GM12865 (cell line): ENCODE measurements at places on chromosomes 1 and 21.

DNA sequence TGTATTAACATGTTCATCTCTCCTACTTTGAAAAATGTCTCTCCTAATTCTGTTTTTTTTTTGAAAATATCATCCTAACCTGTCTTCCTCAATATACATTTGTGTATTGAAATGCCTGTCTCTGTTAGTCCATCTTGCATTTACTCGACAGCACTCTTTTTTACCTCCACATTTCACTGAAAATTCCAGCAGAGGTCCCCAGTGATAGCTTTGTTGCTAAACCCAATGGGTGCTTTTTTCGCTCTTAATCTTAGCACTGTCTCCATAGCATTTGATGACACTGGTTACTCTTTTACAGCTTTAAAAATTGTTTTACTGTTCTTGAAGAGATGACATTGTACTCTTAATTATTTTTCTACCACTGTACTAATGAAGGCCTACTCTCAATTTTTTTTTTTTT, 10.8 kb downstream of the OSBPL9 start:
- DNase-seq = peak; percentile 53

GRCh38 chr1:18530587-18531502, 50.1 kb downstream of the KLHDC7A start:
- DNase-seq = peak; percentile 11

DNA sequence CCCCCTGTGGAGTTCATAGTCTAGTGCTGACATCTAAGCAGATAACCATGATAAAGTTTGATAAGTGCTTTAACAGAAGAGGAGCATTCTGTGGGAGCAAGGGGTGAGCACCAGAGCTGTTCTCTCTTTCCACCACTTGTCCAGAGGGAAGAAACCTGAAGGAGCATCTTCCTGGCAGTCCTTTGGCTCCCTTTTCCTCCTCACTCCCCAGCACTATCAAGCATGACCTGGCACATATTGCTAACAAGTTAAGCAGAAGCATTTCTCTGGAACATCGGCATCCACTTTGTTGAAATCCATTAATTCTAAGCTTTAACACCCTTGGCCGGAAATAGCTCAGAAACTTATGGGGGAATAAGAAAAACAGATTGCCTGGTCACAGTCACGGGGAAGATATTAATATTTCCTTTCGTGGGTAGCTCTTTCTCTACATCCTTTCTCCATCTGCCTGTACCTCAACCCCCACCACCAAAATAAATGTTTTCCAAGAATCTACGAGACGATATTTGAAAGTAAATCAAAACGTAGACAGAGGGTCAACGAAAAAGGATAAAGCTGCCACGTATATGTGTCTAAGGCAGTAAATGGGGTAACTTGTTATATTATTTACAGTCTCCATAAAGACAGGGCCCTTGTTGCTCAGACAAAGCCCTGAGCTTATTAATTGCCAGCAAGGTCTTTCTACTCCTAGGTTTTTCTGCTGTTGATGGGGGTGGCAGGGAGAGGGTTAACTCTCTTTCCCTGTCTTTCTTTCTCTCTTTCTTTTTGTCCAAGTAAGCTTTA, 351.4 kb downstream of the NUF2 start:
- no peak for DNase-seq

DNA sequence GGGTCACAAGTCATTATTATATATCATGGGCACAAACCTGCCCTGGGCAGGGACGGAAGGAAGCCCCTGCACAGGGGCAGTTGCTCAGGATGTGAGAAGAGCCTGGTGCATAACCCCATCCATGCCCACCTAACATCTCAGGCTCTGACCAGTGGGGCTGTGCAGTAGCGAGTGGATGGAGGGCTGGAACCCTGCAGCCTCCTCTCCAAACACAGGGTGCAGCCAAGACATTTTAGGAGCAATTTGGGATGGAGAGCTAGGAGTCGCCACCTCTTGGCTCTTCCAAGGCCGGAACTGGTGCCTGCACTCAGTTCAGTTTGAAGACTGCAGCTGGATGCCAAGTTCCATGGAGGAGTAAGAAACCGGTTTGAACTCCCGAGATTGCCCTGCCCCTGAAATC, 2.8 kb downstream of the MX1 start:
- DNase-seq = no peak

DNA sequence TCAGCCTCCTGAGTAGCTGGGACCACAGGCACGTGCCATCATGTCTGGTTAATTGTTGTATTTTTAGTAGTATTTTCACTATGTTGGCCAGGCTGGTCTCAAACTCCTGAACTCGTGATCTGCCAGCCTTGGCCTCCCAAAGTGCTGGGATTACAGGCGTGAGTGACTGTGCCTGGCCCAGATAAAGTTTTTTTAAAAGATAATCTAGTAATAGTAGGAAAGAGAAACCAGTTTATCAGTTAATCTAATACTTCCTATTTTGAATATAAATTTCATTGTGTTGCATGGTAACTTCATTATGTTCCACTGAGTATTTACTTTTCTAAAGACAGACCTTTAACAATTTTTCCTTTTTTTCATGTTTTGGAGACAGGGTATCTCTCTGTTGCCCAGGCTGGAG, 10.0 kb downstream of the RABGAP1L start:
- DNase-seq = no peak

DNA sequence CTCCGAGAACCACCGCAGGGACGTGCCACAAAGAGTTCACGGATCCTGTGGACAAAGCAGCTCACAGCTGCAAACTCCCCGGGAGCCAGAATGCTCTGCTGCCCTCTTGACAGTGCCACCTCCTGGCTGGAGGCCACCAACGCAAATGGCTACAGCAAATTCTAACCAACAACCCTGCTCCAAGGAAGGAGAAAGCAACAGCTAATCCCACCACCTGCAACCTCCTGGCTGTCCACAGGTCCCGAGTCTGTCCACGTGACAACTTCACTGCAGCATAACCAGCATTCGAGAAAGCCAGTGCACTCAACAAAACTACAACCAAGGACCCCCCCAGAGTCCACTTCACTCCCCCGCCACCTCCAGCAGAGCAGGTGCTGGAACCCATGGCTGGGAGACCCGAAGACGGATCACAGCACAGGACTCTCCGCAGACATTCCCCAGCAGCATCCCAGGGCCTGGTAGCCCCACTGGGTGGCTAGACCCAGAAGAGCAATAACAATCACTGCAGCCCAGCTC, 17.3 kb downstream of the POFUT2 start:
- no peak for DNase-seq

GRCh38 chr1:246708166-246708565, 16.0 kb upstream of the SCCPDH start:
- DNase-seq = no peak

DNA sequence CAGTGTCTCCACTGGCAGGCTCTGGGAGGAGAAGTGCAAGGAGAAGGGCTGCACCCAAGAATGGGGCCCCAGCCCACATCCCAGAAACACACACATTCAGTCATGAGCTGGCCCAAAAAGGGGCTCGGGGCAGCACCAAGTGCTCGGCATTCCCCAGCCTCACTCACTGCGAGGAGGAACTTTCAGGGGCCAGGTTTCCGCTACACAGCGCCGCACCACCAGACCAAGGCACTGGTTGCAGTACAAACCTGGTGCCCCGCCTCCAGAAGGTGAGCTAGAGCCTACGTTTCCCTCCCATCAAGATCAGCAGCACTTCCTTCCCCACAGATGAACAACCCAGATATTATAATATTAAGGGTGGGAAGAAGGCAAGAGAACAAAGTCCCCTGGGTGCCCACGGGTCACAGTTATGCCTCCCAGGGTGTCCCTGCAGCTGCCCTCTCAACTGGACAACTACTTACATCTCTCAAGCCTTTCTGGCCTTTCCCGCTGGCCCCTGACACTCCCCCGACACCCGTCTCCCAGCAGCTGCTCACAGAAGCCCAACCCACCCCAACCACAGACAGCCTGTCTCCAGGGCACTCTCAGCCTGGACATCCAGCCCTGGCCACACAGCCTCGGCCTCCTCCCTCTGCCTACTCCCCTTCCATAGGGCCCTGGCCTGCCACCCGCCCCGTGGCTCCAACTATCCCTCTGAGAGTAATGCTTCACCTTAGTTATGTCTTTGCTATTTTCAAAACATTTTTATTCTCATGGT, 3.8 kb downstream of the PBXIP1 start:
- peak; percentile 49 for DNase-seq

- DNase-seq = peak; percentile 81
Measured at GRCh38 chr21:41460578-41461527, 34.8 kb downstream of the MX1 start.

GRCh38 chr1:150559656-150560010, 10.4 kb downstream of the ADAMTSL4 start:
- DNase-seq = no peak

- no peak for DNase-seq
Measured at GRCh38 chr1:84272401-84272800, 29.1 kb upstream of the SAMD13 start.

DNA sequence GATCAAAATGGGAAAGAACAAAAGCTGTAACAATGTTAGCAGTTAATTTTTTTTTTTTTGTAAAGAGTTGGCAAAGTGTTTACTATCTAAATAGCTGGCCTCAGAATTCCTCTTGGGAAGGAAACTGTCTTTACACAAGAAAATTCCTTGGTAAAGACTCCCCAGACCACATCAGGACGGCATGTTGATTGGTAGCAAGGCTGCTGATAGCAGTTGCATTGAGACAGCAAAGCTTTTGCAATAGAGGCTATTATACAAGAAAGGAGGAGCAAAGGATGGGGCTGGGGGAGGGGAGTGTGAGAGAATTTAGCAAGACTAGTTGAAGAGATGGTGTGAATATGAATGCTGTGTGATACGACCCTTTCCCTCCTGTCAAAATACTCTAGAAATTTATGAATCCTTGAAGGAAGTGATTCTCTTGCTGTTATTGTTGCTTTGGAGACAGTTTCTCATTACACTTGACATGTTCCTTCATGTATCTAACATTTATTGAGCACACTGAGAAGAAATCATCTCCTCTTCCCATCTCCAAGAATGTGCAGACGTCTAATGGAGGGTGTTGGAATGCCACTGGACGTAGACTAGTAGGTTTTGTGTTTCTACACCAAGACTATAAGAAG, 355.6 kb downstream of the SIPA1L2 start:
- DNase-seq = no peak

DNA sequence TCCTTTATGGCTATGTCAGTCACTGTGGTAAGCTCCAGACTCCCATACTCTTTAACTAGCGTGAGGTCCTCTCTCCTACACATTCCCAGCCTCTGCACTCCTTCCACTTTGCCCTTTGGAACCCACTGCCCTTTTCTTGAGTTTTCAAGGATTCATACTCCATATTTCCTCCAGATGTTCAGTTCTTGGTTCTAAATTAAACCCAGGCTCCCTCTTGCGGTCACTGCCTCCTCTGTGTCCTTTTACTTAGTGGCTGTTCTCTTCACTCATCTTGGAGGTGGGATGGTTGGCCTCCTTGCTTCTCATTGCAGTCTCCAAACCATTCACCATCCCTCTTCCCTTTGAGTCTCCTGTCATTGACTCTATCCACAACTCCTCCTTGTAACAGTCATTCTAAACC, 208.1 kb downstream of the TGFB2 start:
- no peak for DNase-seq

- peak; percentile 94 for DNase-seq
Measured at GRCh38 chr1:26287033-26287711, 7.3 kb downstream of the SH3BGRL3 start.

DNA sequence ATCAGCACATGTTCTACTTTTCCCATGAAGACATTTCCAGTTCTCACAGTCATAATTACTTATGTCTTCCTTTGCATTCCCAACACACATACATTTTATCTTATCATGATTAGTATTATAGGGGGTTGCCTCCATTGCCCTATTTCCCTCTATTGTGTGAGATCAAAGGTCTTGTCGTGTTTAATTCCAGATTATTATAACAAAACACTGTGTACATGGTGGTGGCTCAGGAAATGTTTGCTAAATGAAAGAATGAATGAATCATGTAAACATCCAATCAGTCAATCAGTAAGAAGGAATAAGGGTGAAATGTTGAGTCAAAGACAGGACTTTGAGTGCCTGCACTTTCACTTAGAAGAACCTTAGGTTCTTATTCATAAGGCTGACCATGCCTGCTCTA, 376.0 kb downstream of the SMYD3 start:
- no peak for DNase-seq

DNA sequence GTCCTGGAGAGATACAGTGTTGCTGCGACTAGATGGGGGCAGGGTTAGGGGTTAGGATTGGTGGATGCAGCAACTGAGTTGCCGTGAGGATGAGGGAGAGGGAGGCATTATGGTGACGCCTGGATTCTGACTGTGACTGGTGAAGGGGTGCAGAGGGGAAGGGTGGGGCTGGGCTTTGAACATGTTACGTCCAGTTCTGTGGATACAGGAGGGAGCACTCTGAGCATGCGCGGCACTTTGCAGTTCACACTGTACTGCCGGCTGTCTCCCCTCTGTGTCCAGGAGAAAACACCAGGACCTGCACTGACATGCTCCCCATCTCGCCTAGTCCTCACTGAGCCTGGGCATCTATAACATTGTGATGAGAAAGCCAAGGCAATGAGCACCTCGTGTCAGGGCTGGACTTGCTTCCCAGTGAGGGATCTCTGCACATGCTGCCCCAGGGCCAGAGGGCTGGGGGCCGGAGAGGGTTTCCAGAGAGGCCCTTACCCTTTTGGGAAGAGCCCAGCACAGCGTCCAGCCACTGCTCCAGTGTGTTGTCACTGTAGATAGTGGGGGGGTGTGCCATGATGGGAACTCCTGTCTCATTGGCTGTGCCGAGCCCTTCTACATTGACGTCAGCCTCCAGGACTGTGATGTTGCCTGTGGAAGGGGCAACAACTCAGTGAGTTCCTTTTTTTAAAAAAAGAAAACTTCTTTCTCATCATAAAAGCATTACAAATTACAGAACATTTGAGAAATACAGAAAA, 7.6 kb downstream of the FAM151A start:
- DNase-seq = no peak

DNA sequence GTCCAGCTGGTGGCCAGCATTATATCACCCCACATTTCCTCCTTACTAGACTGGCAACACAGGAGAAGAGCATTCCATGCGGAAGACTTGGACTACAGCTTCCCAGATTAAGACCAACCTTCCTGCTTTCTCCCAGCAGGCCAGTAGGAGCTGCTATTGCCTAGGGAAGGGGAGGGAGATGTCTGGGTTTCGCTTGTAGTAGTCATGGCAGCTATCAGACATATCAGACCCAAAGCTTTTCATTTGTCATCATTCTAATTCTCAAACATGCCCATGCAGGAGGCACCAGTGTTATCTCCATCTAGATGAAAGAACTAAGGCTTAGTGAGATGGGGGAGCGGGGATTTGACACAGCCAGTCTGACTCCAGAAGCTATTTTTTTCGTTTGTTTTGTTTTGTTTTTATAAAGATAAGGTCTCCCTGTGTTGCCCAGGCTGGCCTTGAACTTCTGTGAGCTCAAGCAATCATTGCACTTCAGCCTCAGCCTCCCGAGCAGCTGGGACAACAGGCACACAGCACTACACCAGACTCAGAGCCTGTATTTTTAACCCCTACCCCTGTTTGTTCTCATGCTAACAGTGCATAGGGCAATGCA, 4.5 kb downstream of the PLA2G2A start:
- peak; percentile 32 for DNase-seq

GRCh38 chr1:20600156-20600555, 11.3 kb downstream of the CDA start:
- no peak for DNase-seq

- DNase-seq = no peak
Measured at GRCh38 chr21:42025376-42026081, 15.4 kb upstream of the ZBTB21 start.
